ENCODE measurements at places on chromosomes 4 and X.

- no peak overlapping the region for H3K27ac ChIP-seq
- H3K4me1 ChIP-seq = peaks cover 2% of the 10 kb centered on the region
- no peaks in the 10 kb centered on the region for H3K36me3 ChIP-seq
- H3K27me3 ChIP-seq = no peaks in the 10 kb centered on the region
Measured at GRCh38 chrX:15942307-15942706, 87.7 kb upstream of the AP1S2 start.

DNA sequence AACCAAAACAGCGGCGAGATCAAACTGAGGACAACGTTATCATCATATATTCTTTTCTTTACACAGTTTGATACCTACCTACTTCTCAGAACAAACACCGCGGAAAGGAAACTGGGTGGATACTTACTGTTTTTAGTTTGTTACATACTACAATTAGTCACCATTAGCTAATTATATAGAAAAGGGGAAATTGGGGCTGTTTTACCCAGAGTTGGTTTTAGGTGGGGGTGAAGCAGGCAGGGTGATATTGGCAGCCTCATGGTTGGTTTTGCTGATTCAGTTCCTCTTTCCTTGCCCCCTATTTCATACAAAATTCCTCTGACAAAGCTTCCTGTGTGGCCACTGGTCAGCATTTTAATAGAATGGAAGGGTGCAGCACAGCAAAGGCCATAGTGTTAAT lies 77.8 kb downstream of the SORBS2 start:
- no peak overlapping the region for H3K4me3 ChIP-seq
- no peak for DNase-seq
- H3K27me3 ChIP-seq = no peaks in the 10 kb centered on the region
- no peak overlapping the region for H3K27ac ChIP-seq
- H3K4me1 ChIP-seq = no peaks in the 10 kb centered on the region
- no peaks in the 10 kb centered on the region for H3K36me3 ChIP-seq

DNA sequence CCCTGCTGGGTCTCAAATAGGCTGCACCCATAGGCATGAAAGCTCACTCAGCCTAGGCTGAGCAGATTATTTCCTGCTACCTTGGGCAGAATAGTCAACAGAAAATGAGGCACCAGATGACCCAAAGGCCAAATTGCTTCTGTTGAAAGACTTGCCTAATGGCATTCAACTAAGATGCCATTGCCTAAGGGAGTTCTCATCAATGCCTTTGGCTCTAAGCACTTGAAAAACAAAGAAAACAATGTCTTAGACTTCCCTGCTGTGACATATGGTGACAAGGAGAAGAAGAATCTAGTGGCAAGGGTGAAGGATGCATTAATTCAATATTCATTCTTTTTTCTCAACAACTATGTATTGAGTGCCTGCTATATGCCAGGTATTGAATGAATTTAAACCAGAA lies 25.7 kb upstream of the PCDH19 start:
- no peaks in the 10 kb centered on the region for H3K4me1 ChIP-seq
- H3K27me3 ChIP-seq = no peaks in the 10 kb centered on the region
- no peak overlapping the region for H3K4me3 ChIP-seq
- H3K36me3 ChIP-seq = no peaks in the 10 kb centered on the region
- no peak for DNase-seq

- H3K27ac ChIP-seq = no peak overlapping the region
- H3K27me3 ChIP-seq = no peaks in the 10 kb centered on the region
- peaks cover 3% of the 10 kb centered on the region for H3K36me3 ChIP-seq
Measured at GRCh38 chrX:9494771-9495170, 29.9 kb downstream of the TBL1X start.

GRCh38 chr4:184651899-184652298 lies 2.4 kb downstream of the PRIMPOL start:
- H3K36me3 ChIP-seq = no peaks in the 10 kb centered on the region
- H3K4me1 ChIP-seq = peaks cover 20% of the 10 kb centered on the region
- no peak overlapping the region for H3K4me3 ChIP-seq
- H3K27me3 ChIP-seq = no peaks in the 10 kb centered on the region
- H3K27ac ChIP-seq = no peak overlapping the region
- no peak for DNase-seq

DNA sequence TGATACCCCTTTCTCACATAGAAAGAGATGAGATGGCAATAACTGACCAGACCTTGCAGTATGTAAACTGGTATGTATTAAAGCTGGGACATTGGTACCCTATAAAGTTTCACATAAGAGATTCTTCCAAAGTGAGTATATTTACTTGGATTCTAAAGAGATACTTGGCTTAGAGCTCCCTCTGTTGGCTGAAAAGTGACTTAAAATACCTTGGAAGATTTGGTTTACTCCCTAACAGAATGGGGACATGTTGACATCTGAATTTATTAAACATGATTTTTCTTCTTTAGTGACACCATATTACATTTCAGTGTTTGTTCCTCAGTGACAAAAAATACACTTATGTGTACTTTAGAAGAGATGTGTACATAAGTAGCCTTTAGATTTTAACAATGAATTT lies 47.9 kb upstream of the RGN start:
- peaks cover 8% of the 10 kb centered on the region for H3K36me3 ChIP-seq
- no peak overlapping the region for H3K4me3 ChIP-seq
- H3K4me1 ChIP-seq = no peaks in the 10 kb centered on the region
- H3K27me3 ChIP-seq = no peaks in the 10 kb centered on the region

DNA sequence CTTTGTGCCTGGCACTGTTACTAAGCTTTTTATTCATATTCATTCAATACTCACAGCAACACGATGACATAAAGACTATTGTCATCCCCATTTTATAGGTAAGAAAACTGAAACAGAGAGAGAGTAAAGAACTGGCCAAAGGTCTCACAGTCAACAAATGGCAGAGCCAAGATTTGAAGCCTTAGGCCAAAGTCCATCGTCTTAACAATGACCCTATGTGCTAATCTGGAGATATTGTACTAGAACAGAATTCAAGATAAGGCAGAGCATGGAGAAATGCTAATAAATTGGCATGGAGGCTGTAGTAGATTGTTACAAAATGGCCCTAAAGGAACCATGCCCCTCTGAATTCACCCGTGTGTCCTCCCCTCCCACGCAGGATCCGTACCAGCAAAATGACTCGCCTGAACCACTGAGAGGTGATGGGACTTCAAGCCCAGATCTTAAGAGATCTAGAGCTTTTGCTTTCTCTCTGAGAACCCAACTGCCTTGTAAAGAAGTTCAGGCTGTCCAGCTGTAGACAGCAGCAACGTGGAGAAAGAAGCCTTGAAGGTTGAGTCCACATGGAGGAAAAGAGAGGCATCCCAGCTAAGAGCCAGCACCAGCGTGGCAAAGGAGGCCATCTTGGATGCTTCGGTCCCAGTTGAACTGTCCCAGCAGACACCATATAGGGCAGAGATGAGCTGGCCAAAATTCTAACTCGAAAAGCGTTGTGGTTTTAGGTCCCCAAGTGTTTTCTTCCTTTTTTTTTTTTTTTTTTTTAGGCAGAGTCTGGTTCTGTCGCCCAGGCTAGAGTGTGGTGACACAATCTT lies 52.8 kb upstream of the RBM47 start:
- H3K27ac ChIP-seq = no peak overlapping the region
- H3K4me1 ChIP-seq = no peaks in the 10 kb centered on the region
- no peaks in the 10 kb centered on the region for H3K27me3 ChIP-seq
- H3K4me3 ChIP-seq = no peak overlapping the region
- no peaks in the 10 kb centered on the region for H3K36me3 ChIP-seq
- DNase-seq = no peak

GRCh38 chr4:4425119-4425690 lies 38.3 kb downstream of the NSG1 start:
- no peaks in the 10 kb centered on the region for H3K27me3 ChIP-seq
- H3K4me3 ChIP-seq = no peak overlapping the region
- H3K4me1 ChIP-seq = peaks cover 3% of the 10 kb centered on the region
- no peaks in the 10 kb centered on the region for H3K36me3 ChIP-seq
- no peak overlapping the region for H3K27ac ChIP-seq
- no peak for DNase-seq

- H3K27me3 ChIP-seq = no peaks in the 10 kb centered on the region
- no peak for DNase-seq
- no peaks in the 10 kb centered on the region for H3K36me3 ChIP-seq
- no peak overlapping the region for H3K4me3 ChIP-seq
- no peaks in the 10 kb centered on the region for H3K4me1 ChIP-seq
- no peak overlapping the region for H3K27ac ChIP-seq
Measured at GRCh38 chr4:99413140-99413539, 22.0 kb downstream of the ADH7 start.

DNA sequence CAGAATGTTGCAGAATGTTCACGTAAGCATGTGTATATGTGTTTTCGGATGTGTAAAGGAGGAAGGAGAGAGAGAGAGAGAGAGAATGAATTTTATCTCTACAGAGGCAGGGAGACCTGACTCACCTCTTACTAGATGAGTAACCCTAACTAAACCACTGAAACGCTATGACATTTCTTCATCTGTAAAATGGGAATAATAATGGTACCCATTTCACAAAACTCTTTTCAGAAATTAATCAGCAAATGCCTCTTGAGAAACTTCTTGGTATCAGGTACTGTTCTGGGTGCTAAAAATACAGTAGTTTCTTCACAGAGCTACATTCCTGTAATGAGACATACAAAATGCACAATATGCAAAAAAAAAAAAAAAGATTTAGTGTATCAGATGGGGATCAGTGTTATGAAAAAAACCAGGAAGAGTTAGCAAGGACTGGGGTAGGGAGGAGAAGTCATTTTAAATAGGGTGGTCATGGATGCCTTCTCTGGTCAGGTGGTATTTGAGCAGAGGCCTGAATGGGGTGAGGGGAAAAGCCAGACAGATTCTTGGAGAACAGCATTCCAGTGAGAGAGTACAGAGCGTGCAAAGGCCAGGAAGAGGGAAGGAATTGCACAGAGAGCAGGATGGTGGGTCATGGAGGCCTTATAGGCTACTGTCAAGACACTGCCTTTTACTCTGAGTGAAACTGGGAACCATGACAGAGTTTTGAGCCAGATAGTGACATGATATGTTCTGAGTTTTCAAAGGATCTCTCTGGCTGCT lies 84.9 kb upstream of the SPANXB1 start:
- no peaks in the 10 kb centered on the region for H3K27me3 ChIP-seq
- H3K4me3 ChIP-seq = no peak overlapping the region
- H3K4me1 ChIP-seq = no peaks in the 10 kb centered on the region
- DNase-seq = no peak

- peaks cover 29% of the 10 kb centered on the region for H3K36me3 ChIP-seq
- no peak overlapping the region for H3K4me3 ChIP-seq
- no peaks in the 10 kb centered on the region for H3K4me1 ChIP-seq
- no peak overlapping the region for H3K27ac ChIP-seq
- H3K27me3 ChIP-seq = no peaks in the 10 kb centered on the region
- no peak for DNase-seq
Measured at GRCh38 chrX:154015581-154016264, 4.0 kb downstream of the IRAK1 start.

DNA sequence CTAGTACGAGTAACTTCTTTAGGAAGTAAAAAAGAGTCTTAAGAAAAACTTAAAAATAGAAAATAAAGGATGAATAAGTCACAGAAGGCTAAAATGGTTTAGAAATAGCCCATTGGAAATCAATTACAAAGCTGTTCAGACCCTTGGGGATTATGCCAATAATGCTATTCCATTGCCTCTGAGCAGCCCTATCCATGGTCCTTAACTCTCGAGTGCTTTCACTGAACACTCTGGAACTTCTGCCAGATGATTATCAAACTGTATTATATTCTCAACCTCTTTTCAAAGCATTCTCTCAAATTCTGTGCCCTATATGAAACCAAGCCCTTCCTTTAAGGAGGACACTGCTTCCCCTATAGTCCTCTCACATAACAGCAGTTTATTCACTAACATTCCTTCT lies 17.0 kb downstream of the SLC9B1 start:
- no peak overlapping the region for H3K27ac ChIP-seq
- H3K36me3 ChIP-seq = no peaks in the 10 kb centered on the region
- H3K4me1 ChIP-seq = no peaks in the 10 kb centered on the region
- DNase-seq = no peak

GRCh38 chr4:183988874-183989273 lies 83.8 kb downstream of the STOX2 start:
- H3K27me3 ChIP-seq = no peaks in the 10 kb centered on the region
- no peak overlapping the region for H3K4me3 ChIP-seq
- no peaks in the 10 kb centered on the region for H3K36me3 ChIP-seq
- peak overlapping the region; percentile 11 for H3K27ac ChIP-seq
- peaks cover 11% of the 10 kb centered on the region for H3K4me1 ChIP-seq
- no peak for DNase-seq

- H3K36me3 ChIP-seq = no peaks in the 10 kb centered on the region
- H3K4me3 ChIP-seq = no peak overlapping the region
- DNase-seq = peak; percentile 19
- H3K4me1 ChIP-seq = no peaks in the 10 kb centered on the region
Measured at GRCh38 chrX:103453655-103454054, 65.6 kb downstream of the RAB40A start.

DNA sequence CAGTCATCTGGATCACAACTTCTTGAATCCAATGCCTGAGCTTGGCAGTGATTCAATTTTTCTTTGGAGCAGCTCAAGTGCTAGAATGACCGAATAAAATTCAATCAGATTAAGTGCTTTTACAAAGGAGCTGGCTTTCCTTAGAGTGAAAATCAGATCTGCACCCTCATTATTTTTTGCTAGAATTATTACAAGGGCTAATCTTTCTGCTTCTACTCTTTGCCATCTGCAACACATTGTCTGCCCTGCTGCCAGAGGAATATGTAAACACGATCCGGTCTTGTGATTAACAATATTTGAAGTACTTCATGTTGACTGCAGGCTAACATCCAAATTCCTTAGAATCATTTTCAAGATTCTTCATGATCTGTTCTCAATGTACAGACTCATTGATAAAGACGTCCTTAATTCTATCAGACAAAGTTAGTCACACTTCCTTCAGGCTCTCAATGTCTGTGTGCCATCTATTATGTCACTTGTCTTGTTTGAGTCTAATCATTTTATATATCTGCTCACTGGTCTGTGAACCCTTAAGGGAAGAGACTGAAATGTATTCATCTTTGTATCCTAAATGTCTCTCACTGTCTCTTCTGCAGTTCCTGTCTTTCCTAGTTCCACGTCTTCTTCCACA lies 531.2 kb downstream of the GALNTL6 start:
- H3K36me3 ChIP-seq = no peaks in the 10 kb centered on the region
- H3K4me1 ChIP-seq = no peaks in the 10 kb centered on the region
- H3K27me3 ChIP-seq = peaks cover 4% of the 10 kb centered on the region
- no peak overlapping the region for H3K27ac ChIP-seq

- peak; percentile 14 for DNase-seq
- no peak overlapping the region for H3K4me3 ChIP-seq
- no peaks in the 10 kb centered on the region for H3K27me3 ChIP-seq
- no peak overlapping the region for H3K27ac ChIP-seq
- no peaks in the 10 kb centered on the region for H3K4me1 ChIP-seq
Measured at GRCh38 chrX:30627818-30628652, 25.2 kb upstream of the GK start.
